ENCODE measurements at places on chromosomes 7 and 10.
A peak's percentile ranks its signal among the peaks of the same experiment; 100 is the strongest.

DNA sequence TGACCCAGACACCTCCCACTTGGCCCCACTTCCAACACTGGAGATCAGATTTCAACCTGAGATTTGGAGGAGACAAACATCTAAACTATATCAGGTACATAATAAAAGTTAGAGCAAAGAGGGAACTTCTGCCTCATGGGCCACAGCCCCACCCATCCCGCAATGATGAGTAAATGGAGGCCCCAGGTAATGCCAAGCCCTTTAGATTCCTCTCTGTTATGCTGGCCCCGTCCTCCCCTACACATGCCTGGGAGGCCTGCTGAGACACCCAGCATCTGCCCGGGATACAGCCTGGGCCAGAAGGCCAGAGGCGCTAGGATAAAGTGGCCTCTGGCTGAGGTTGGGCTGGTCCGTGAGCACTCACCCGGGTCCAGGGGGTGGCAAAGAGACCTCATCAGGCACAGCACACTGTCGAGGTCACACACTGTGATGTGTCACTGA, 185.5 kb upstream of the SH2B2 start:
- no peak for DNase-seq

DNA sequence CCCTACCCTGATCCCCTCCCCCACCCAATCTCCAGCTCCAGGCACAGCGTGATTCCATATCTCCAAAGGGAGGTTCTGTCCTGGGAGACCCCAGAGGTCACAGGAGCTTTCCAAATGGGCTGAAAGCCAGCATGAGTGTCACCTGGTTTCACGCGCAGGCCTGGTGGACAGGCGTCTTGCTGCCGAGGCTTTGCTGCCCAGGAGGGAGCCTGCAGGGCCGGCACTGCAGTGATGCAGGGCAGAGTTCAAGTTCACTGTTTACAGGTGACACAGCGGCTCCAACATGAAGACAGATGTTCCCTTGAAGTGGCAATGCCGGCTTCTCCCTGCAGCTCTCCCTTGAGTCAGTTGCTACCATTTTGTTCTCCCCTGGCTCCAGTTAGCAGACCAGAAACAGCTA, 104.3 kb downstream of the TCERG1L start:
- DNase-seq = no peak

- peak; percentile 50 for DNase-seq
Measured at GRCh38 chr10:29736366-29737073, 101.7 kb upstream of the SVIL start.

DNA sequence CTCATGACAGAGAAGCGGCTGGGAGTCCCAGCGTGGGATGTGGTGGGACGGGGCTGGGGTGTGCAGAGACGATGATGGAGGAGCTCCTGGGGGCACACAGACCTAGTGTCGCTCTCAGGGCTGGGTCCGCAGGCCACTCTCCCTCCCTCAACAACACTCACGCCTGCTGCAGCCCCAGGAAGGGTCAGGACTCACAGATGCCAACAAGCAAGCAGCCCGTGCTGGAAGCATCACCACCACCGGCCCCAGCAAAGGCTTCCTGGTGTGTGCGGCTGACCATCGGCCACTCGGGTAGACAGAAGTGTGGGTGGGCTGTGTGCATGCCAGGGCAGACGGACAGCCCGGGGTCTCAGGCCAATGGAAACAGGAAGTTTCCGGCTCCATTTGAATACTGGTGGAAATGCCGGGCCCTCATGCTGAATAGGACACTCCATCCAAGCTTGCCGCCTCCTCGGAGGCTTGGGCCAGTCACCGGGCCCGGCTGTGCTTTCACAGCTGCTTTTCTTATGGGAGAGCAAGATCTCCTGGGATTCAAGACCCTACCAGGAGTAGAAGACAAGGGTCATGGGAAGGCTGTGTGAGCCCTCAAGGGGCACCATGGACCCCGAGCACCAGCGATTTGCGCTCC, 178.1 kb downstream of the ELFN1 start:
- no peak for DNase-seq

DNA sequence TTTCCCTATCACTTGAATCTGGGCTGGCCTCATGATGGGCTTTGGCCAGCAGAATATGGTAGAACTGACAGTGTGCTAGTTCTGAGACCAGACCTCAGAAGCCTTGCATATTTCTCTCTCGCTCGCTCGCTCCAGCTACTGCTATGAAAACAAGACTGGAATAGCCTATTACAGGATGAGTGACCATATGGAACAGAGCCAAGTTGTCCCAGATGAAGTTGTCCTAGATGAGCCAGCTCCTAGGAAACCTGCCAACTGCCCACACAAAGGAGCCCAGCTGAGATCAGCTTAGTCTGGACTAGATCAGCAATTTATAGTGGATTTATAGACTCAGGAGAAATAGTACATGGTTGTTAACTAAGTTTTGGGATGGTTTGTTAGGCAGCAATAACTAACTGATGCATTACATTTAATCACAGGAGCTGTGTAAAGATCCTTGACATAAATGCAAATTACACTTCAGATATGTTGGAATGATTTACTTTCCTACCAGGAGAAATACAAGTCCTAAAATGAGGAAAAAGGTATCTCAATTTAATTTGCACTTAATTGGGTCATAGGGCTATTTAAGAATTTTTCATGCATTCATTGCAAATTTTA, 6.8 kb upstream of the HECW1 start:
- peak; percentile 25 for DNase-seq

DNA sequence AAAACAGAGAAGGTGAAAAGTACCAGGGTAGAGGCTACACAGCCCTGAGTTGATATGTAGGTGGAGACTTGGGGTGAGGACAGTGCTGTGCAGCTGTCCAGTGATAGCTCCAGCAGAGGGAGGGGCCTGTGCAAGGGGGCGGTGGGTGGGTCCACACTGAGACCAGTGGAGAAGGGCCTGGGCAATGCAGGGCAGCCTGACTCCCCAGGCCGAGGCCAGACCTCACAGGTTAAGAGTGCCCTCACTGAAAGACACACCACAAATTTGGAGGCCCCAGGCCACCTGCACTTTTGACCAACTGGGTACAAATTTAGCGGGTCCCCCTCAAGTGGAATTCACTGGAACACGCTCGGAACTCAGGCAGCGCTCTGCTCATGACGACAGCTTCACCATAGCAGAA, 6.7 kb upstream of the RASGEF1A start:
- no peak for DNase-seq
